ENCODE measurements at places on chromosomes 11 and 22. TPM values are rescaled to one million over a fixed set of nuclear protein-coding genes. Genes with fewer than 3 reads are reported as not detected.

- H3K27ac ChIP-seq = no peak overlapping the region
- H3K36me3 ChIP-seq = peaks cover 20% of the 10 kb centered on the region
- H3K4me3 ChIP-seq = no peak overlapping the region
- no peak for DNase-seq
Observed at GRCh38 chr11:44916331-44916730, 34.4 kb downstream of the TP53I11 start.

DNA sequence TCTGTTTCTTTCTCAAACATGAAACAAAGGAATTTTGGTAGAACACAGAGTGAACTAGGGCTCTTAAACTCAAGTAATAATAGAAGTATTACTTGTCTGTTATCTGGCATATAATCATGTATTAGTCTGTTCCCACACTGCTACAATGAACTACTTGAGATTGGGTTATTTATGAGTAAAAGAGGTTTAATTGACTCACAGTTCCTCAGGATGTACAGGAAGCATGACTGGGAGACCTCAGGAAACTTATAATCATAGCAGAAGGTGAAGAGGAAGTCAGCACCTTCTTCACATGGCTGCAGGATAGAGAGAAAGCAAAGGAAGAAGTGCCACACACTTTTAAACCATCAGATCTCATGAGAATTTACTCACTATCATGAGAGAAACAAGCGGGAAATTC lies 273.4 kb downstream of the ETS1 start:
- no peak for DNase-seq
- no peak overlapping the region for H3K4me3 ChIP-seq
- no peaks in the 10 kb centered on the region for H3K4me1 ChIP-seq
- no peak overlapping the region for H3K27ac ChIP-seq
- H3K27me3 ChIP-seq = no peaks in the 10 kb centered on the region

GRCh38 chr11:104876861-104877431 lies 21.3 kb downstream of the CASP12 start:
- DNase-seq = no peak
- H3K4me3 ChIP-seq = no peak overlapping the region
- no peaks in the 10 kb centered on the region for H3K4me1 ChIP-seq
- H3K27me3 ChIP-seq = no peaks in the 10 kb centered on the region
- no peaks in the 10 kb centered on the region for H3K36me3 ChIP-seq

GRCh38 chr11:117872975-117873827 lies 3.3 kb downstream of the FXYD6 start:
- DNase-seq = no peak
- H3K4me3 ChIP-seq = no peak overlapping the region
- no peaks in the 10 kb centered on the region for H3K4me1 ChIP-seq
- H3K27me3 ChIP-seq = no peaks in the 10 kb centered on the region

GRCh38 chr11:46383404-46383758 lies 1.9 kb downstream of the MDK start:
- H3K4me3 ChIP-seq = no peak overlapping the region
- no peak overlapping the region for H3K27ac ChIP-seq
- H3K4me1 ChIP-seq = peaks cover 9% of the 10 kb centered on the region
- DNase-seq = no peak

- H3K4me1 ChIP-seq = peaks cover 22% of the 10 kb centered on the region
- H3K27ac ChIP-seq = no peak overlapping the region
- H3K4me3 ChIP-seq = no peak overlapping the region
Observed at GRCh38 chr11:65357856-65358356, 3.4 kb downstream of the TIGD3 start.

DNA sequence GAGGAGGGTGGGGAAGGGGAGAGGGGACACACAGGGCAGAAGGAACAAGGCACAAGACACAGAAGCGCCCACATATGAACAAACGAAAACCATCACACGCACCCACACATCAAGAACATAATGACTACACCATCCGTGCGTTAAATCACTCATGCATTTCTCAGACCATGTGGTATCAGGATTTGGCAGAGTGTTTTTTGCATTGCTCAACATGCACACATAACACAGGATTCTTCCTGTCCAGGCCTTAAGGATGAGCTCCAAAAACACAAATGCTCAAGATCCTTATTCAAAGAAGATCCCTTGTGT lies 309.5 kb downstream of the CADM1 start:
- H3K4me1 ChIP-seq = no peaks in the 10 kb centered on the region
- DNase-seq = no peak
- no peaks in the 10 kb centered on the region for H3K36me3 ChIP-seq
- no peak overlapping the region for H3K4me3 ChIP-seq

DNA sequence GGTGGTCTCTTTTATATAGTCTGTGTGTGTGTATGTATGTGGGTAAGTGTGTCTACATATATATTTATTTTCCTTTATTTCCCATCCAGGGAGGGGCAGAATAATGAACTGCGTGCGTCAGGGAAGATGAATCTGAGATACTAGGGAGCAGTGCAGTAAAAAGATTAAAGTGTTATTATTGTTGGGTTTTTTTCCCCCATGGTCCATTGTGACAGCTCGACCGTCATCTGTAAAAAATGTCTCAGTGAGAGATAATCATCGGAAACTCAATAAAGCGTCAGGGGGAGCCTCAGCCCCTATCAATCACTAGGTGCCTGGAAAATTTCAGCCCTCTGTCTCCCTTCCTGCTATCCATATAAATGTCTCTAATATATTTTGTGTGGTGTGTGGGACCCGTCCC lies 64.6 kb downstream of the CLPB start:
- H3K4me3 ChIP-seq = no peak overlapping the region
- no peaks in the 10 kb centered on the region for H3K36me3 ChIP-seq
- H3K27ac ChIP-seq = no peak overlapping the region
- no peaks in the 10 kb centered on the region for H3K27me3 ChIP-seq

GRCh38 chr11:10868352-10868751 lies 10.5 kb upstream of the ZBED5 start:
- H3K27ac ChIP-seq = no peak overlapping the region
- H3K36me3 ChIP-seq = no peaks in the 10 kb centered on the region
- H3K4me3 ChIP-seq = no peak overlapping the region
- no peaks in the 10 kb centered on the region for H3K4me1 ChIP-seq
- H3K27me3 ChIP-seq = no peaks in the 10 kb centered on the region
- no peak for DNase-seq

DNA sequence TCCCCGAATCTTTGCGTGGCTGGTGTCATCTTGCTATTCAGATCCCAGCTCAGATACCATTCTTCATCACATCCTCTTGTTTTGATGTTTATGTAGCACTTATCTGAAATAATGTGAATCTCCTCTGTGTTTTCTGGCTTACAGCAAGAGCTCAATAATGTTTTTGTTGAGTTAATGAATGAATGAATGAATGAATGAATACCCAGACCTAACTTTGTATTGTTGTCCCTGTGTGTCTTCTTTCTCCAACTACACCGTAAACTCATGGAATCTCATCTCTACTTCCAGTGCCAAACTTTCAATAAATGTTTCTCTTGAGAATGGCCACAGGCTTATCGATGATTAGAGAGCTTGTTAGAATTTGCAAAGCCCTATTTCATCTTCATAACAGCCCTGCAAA lies 110.2 kb downstream of the MYO18B start:
- H3K36me3 ChIP-seq = no peaks in the 10 kb centered on the region
- no peaks in the 10 kb centered on the region for H3K27me3 ChIP-seq
- H3K4me1 ChIP-seq = no peaks in the 10 kb centered on the region
- no peak overlapping the region for H3K4me3 ChIP-seq
- no peak overlapping the region for H3K27ac ChIP-seq
- DNase-seq = no peak

- no peaks in the 10 kb centered on the region for H3K27me3 ChIP-seq
- no peaks in the 10 kb centered on the region for H3K4me1 ChIP-seq
- H3K27ac ChIP-seq = no peak overlapping the region
- DNase-seq = no peak
Observed at GRCh38 chr22:41777749-41778425, 22.6 kb upstream of the CCDC134 start.

- no peaks in the 10 kb centered on the region for H3K36me3 ChIP-seq
- no peak for DNase-seq
- H3K4me3 ChIP-seq = no peak overlapping the region
- no peaks in the 10 kb centered on the region for H3K27me3 ChIP-seq
- H3K4me1 ChIP-seq = no peaks in the 10 kb centered on the region
- H3K27ac ChIP-seq = no peak overlapping the region
Observed at GRCh38 chr11:11237070-11237832, 115.8 kb downstream of the CSNK2A3 start.

GRCh38 chr11:6855971-6856541 lies 6.8 kb upstream of the OR10A2 start:
- no peaks in the 10 kb centered on the region for H3K4me1 ChIP-seq
- no peak overlapping the region for H3K4me3 ChIP-seq
- peak; percentile 30 for DNase-seq
- H3K36me3 ChIP-seq = no peaks in the 10 kb centered on the region
- no peaks in the 10 kb centered on the region for H3K27me3 ChIP-seq
- no peak overlapping the region for H3K27ac ChIP-seq

GRCh38 chr11:45239733-45240132 lies 46.4 kb downstream of the SYT13 start:
- H3K4me1 ChIP-seq = no peaks in the 10 kb centered on the region
- no peak overlapping the region for H3K4me3 ChIP-seq
- no peaks in the 10 kb centered on the region for H3K27me3 ChIP-seq
- no peak overlapping the region for H3K27ac ChIP-seq

DNA sequence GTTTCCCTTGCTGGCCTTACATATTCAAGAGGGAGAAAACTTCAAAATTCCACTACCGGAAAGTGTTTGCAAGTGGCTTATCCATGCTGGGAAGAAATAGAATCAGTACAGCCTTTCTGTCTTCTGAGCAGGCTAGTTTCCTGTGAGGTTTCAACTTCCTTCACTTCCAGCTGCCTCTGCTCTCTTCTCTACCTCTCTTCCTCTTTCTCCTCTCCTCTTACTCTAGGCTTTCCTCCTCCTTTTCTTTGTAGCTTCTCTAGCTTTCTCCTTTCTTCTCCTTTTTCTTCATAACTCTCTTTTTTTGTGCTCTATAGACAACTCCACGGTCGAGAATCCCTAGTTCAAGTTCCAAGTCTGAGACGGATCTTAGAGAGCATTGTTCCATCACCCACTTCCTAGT lies 421.8 kb downstream of the ETS1 start:
- no peak for DNase-seq
- no peaks in the 10 kb centered on the region for H3K27me3 ChIP-seq
- H3K27ac ChIP-seq = no peak overlapping the region
- no peaks in the 10 kb centered on the region for H3K36me3 ChIP-seq

GRCh38 chr22:17717708-17718107 lies 56.6 kb downstream of the BID start:
- H3K4me3 ChIP-seq = no peak overlapping the region
- H3K27ac ChIP-seq = no peak overlapping the region
- no peaks in the 10 kb centered on the region for H3K27me3 ChIP-seq
- H3K4me1 ChIP-seq = peaks cover 7% of the 10 kb centered on the region
- no peaks in the 10 kb centered on the region for H3K36me3 ChIP-seq

DNA sequence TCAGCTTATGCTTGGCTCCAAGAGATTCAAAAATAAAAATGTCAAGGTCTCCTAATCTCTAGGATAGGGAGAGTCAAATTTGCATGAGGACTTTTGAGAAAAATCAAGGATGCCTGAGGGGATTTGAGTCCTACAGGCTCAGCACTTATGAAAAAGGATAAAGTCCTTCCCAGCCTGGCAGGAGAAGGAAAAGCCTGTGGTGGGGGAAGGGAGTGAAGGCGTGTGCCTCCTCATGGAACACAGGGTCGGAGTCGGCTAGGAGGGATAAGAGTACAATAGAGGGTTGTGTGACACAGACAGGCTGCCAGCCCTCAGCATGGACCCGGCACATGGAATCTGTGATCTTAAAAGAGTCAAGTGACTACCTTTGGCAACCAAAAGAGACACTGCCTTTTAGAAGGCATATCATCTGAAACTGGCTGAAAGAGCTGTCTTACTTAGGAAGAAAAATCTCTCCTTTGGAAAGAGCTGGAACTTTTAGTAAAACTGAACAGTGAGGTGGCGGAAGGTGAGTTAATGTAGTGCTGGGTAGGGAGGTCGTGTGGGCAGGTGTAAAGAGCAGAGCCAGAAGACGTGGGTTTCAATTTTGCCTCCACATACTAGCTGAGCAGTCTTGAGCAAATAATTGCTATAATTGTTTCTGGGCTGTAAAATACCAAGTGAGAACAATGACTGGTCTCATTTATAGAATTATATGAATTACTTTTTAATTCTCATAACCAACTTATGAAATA lies 58.8 kb upstream of the RDX start:
- peaks cover 14% of the 10 kb centered on the region for H3K4me1 ChIP-seq
- H3K27me3 ChIP-seq = no peaks in the 10 kb centered on the region

DNA sequence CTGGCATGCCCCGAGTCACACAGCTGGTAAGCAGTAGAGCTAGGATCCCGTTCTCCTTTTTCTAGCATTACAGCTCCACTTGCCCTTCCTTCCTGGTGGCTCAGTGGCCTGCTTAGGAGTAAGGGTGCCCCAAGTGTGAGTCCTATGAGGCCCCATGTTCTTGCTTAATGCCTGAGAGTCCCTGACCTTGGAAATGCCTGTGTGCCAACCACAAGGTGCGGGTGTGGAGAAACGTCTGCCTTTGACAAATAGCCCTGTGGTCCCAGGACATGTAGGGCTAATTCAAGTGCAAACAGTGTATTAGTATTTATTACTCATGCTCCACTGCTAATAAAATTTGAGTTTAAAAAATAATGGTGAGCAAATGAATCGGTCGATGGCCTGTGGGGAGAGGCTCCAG lies 18.4 kb downstream of the GRIK4 start:
- no peak overlapping the region for H3K27ac ChIP-seq
- peaks cover 17% of the 10 kb centered on the region for H3K4me1 ChIP-seq
- no peaks in the 10 kb centered on the region for H3K27me3 ChIP-seq

DNA sequence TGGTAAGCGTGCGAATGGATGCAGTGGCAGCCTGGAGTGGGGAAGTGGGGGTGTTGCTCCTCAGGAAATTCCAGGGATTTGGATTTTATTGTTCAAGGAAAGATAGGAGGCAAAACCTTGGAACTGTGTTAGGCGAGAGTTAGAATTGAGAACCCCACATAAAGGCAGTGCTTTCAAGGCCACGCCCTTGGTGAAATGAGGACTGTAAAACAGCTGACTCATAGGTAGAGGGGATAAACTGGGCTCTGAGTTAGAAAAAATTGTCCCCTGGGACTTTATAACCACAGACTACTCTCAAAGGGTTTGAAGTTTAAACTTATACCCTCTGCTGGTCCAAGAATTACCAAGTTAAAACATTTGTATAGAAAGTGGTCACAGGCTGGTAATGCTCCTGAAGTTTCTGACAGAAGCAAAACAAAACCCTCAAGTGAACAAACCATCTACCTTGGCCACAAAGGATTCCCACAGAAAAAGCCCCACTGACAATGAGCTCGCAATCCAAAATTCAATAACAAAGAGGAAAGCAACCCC lies 250.3 kb upstream of the TBCEL start:
- H3K4me3 ChIP-seq = no peak overlapping the region
- peaks cover 4% of the 10 kb centered on the region for H3K4me1 ChIP-seq
- no peak overlapping the region for H3K27ac ChIP-seq

- H3K4me1 ChIP-seq = peaks cover under 1% of the 10 kb centered on the region
- H3K4me3 ChIP-seq = no peak overlapping the region
- no peak overlapping the region for H3K27ac ChIP-seq
- no peaks in the 10 kb centered on the region for H3K27me3 ChIP-seq
Observed at GRCh38 chr11:96326959-96327358, 16.0 kb downstream of the MAML2 start.

GRCh38 chr11:70200212-70200844 lies 2.8 kb upstream of the FADD start:
- H3K4me3 ChIP-seq = no peak overlapping the region
- no peak overlapping the region for H3K27ac ChIP-seq
- no peaks in the 10 kb centered on the region for H3K36me3 ChIP-seq
- H3K4me1 ChIP-seq = peaks cover 9% of the 10 kb centered on the region
- H3K27me3 ChIP-seq = no peaks in the 10 kb centered on the region

Gene SCN4B
- 3.8 TPM for total RNA-seq

Gene SERPIND1
- total RNA-seq = 0.14 TPM

Gene MRGPRX3
- total RNA-seq = not detected

Gene OR51B2
- not detected for total RNA-seq

Gene FOLR1
- total RNA-seq = 0.84 TPM

Gene PDGFB
- total RNA-seq = 1.8 TPM

Gene FXYD2
- total RNA-seq = not detected

Gene ABCG4
- total RNA-seq = 0.17 TPM

Gene KCNK7
- 0.06 TPM for total RNA-seq

Gene POU2AF3
- total RNA-seq = 1.6 TPM

Gene OSBP
- total RNA-seq = 100.0 TPM

Gene OR8D1
- not detected for total RNA-seq

Measured in adrenal gland (tissue), 19 donors.